ENCODE measurements at places on chromosomes 1 and 21. TPM values are rescaled to one million over a fixed set of nuclear protein-coding genes. Genes with fewer than 3 reads are reported as not detected.

DNA sequence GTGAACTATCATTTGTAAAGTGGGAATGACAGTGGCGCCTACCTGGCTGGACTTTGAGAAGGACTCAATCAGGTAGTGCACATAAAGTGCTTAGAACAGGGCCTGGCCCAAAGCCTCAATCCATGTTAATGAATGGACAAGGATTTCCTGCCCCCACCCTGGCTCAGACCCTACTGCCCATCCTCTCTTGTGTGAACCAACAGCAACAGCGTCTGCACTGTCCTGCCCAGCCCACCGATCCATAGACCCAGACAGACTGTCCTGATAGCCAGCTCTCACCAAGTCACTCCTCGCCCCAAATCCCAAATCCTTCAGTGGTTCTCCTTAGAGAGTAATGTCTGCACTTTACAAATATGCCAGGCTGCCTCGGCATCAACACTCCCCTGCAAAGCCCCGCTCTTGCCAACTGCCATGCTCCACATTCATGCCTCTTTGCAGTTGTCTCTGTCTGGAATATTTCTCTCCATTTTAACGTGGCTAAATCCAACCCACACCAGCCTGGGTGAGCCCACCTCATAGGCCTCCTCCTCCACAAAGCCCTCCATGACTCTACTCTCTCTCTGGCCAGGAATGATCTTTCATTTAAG lies 157.6 kb upstream of the EDN2 start:
- DNase-seq = no peak

GRCh38 chr1:225437710-225438437 lies 10.0 kb upstream of the LBR start:
- DNase-seq = no peak

DNA sequence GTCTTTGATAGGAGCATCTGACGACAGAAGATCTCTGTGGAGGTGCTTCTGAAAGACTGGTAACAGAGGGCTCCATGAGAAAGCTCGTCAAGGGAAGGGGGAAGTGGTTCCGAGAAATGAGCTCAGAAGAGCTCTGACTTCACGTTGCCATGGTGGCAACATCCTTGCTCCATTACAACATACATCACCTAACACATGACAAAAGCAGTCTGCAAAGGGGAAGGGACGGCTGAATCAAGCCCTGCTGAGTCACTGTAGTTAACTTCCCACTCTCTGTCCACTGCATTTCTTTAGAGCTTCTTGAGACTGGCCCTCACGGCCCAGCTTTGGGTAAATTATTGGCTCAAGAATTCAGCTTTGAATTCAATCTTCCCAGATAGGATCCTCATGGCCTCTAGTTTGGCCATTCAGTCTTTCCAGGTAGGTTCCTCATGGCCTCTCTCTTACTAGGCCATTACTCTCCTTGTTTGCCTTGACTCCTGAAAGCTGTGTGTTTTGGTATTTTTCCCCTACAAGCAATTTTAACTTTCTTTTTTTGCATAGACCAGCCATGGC lies 88.0 kb upstream of the ZNF648 start:
- DNase-seq = peak; percentile 34

DNA sequence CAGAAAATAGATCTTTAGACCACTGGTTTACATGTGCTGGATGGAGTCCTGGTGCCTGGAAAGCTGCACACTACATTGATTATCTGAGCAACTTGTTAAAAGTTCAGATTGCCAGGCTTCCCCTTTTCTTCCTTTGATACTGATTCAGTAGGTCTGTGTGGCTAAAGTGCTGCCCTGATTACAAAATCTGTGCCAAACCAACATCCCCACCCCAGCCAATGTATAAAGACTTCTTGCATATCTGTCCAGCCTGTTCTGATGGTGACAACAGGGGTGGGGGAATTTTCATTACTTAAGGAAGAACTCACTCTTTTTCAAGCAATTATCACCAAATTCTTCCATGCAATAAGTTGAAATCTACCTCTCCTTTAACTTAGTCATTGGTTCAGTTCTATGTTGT lies 135.5 kb downstream of the TNFSF18 start:
- no peak for DNase-seq

GRCh38 chr1:37945743-37946702 lies 830 bp downstream of the INPP5B start:
- DNase-seq = peak; percentile 78

Gene BCAR3
- 34.3 TPM for total RNA-seq

Gene PBXIP1
- 76.5 TPM for total RNA-seq
